ENCODE measurements at places on chromosomes 3 and 15.

GRCh38 chr3:106125321-106125720 lies 256.5 kb upstream of the CBLB start:
- no peak for DNase-seq

DNA sequence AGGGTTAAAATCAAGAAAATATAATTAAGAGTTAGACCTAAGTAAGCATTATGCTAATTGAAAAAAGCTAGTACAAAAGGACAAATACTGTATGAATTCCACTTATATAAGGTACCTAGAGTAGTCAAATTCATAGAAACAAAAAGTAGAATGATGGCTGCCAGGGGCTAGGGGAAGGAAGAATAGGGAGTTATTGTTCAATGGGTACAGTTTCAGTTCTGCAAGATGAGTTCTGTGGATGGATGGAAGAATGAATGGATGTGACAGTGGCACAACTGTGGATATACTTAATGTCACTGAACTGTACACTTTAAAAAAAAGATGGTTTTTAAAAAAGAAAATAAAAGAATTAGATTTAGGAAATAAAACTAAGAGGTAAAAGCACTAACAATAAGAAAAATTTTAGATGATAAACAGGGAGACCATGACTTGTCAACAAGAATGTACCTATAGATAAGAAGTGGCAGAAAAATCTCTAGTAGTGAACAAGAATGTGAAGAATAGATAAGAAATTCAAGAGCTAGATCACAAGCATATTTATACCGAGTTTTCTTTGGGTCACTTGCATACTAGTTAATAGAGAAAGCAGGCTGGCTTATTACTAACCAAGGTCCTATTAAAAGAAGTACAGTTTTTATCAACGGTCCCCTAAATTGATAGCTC lies 5.5 kb downstream of the IFT80 start:
- no peak for DNase-seq

GRCh38 chr3:143396790-143397189 lies 277.2 kb downstream of the CHST2 start:
- DNase-seq = no peak

GRCh38 chr15:31049682-31050615 lies 51.6 kb downstream of the TRPM1 start:
- DNase-seq = no peak

- DNase-seq = peak; percentile 76
Observed at GRCh38 chr3:158801696-158802408, at the start of gene MFSD1. TSS of gene MFSD1 (plus strand) at chr3:158802054. CDS start at chr3:158802153, 99 bp downstream.

GRCh38 chr3:53657651-53658050 lies 163.2 kb downstream of the CACNA1D start:
- DNase-seq = no peak

DNA sequence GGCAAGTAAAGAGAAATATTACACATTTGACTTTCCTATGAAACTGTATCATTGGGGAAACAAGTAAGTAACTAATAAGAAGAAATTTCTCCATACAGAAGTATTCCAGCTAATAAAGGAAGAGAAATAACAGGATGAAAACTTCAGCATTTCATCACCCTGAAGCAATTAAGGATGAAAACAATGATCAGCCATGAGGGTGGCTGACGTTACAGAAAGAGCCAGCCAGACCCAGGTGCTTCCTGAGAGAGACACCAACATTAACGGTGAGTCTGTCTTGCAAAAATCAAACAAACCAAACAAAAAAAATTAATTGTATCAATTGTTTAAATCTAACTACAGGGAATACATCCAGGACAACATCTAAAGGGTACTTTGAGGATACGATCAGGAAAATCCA lies 190.0 kb downstream of the ARRDC4 start:
- no peak for DNase-seq

GRCh38 chr3:134029734-134030378 lies at the start of gene SLCO2A1:
TSS of gene SLCO2A1 (minus strand) at chr3:134029925. CDS start at chr3:134029802, 123 bp downstream.
- DNase-seq = no peak

DNA sequence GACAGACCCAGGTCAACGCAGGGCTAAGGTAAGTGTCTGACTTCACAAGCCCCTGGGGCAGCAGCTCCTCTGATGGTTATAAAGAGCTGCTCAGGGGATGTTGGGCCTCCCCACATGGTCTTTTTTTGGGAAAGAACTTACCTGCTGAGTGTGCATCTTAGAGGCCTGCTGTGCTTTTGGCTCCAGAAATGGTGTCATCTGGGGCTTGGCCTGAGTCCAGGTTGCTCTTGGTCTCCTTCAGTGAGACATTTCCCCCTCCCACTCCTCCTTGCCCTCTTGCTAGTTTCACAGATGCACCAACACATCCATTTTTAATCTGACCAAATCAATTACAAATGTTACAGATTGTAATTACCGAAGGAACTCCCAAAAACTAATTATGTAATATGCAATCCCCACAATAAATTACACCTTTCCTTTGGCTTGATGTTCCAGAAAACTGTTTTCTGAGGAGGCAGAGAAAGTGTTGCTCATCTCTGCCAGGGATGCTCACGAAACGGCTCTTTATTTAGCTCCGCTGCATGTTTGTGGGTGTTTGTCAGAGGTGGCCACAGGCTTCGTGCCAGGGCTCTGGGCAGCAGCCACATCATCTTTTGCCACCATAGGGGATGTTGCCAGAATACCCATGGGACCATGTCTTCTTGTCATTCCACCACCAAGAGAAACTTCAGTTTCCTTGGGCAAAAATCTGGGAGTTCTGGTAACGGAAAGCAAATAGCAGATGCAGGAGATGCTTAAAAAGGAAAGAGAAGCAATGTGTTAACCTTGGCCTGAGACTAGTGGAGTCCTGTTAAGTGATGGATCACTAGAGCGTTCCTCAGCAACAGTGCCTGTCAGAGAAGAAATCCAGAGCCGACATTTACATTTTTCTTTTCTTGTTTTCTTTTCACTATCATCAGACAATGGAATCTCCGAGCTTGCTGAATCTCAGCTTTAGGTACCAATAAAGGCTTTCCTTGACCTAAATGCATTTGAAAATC lies 799.9 kb downstream of the AGBL1 start:
- no peak for DNase-seq

- DNase-seq = no peak
Observed at GRCh38 chr15:44319385-44319784, 30.9 kb downstream of the GOLM2 start.

DNA sequence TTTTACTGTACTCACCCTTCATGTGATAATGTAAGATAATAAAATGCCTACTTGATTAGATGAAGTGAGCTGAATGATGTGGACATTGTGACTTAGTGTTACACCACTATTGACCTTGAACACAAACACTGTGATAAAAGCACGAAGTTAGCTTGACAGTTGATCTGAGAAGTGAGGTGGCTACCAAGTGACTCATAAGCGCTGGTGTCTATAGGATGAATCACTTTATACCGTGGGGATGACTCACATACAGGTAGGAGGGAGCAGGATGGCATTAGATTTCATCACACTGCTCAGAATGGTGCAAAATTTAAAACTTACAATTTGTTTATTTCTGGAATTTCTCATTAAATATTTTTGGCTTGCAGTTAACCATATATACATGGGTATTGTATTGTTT lies 174.7 kb upstream of the CNTN3 start:
- DNase-seq = no peak

- DNase-seq = no peak
Observed at GRCh38 chr3:71111784-71112440, 471.6 kb downstream of the FOXP1 start.

DNA sequence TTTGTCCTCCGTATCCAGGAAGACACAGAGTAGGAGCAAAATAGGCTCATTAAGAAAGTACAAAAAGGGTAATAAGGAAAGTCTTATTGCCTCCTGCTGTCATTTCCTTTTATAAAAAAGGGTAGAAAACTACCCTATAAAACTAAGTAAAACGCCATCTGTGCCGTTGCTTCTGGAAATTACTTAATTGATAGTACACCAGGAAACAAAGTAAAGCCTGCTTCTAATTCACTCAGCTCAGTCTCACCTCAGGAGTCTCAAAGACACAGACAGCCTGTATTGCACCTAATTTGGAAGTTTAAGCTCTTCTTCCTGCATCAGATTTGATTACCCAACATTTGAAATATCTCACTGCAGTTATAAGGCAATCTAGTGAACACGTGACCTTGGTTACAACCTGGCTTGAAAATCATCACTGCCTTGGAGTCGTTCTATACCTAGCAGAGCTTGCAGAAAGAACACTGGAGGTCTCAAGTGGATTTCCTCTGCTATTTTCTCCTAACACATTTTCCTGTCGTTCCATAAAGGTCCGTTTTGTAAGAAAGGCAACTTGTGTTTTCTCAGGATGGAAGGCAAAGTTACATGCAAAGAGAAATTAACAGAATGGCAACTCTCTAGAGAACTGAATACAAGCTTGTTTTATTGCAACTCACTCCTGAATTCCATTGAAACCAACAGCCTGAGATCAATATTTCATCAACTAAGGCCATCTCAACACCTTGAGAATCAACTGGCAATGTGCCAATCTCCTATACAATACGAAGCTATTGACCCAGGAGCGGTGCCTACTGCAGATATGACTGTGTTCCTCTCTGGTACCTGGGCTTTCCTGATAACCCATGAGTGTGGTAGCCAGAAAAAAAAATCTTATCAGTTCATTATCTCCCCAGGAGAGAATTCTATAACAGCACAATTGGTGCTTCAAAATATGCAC lies 203.3 kb upstream of the LMCD1 start:
- DNase-seq = no peak

DNA sequence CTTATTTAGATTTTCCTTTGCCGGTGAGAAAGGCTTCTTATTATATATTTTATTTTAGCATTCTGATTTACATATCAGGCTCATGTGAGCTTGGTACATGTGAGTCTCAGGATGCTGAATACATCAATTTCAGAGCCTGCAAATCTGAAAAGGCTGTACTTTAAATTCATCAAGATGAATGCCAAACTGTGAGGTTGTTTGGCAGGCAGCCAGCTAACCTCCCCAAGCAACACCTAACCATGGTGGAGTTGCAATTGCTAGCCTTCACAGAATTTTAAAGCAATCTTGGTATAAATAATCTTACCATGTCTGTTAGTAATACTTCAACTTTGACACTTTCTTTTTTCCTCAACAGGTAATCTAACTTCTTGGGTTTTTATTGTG lies 252.5 kb downstream of the CDIN1 start:
- no peak for DNase-seq

DNA sequence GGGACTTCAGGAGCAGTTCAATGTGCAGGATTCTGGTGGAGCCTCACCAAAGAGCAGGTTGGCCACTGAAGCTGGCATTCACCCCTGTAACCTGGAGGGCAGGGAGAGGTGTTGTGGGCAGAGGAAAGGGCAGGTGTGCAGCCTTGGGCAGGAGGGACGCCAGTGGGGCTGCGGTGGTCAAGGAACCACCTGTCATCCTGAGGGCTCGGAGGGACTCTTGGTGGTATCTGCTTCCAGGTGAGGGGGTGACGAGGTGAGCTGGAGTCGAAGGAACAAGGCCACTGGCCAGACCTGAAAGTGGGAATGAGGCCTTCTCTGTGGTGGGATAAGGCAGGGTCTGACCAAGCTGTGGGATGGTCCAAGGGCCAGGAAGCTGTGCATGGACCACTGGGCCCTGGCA lies 269.5 kb downstream of the PLCL2 start:
- no peak for DNase-seq

DNA sequence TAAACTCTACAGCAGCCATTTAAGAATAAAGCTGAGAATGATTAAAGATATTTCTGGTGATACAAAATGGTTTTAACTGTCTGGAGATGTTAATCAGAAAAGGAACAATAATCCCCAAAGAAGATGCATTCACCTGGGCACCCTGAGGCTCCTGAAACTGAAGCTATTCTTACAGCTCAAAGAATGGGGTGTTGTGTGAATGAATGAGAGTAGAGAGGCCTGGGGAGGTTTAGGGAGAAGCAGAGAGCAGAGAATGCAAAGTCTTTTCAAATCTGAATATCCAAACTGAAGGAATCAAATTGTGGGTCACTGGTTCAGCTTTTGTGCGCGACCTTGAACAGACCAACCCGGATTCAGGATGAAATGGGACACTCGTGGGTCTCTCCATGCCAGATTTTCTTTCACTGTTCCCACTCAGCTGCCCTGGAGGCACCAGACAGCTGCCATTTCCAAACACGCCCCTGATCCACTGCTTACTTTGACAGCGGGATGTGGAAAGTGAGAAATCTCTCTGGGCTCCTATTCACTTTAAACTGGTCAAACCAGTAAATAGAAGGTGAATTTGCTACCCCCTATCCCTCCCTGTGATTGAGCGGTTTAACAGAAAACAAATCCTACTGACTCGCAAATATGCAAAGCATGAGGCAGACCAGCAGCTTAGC lies 485.5 kb upstream of the THBS1 start:
- DNase-seq = no peak
